ACHN (cell line): ENCODE measurements at places on chromosomes 11 and 22.
A peak's percentile ranks its signal among the peaks of the same experiment; 100 is the strongest.

- no peak for DNase-seq
Measured at GRCh38 chr11:86518211-86518610, 143.5 kb downstream of the CCDC81 start.

- no peak for DNase-seq
Measured at GRCh38 chr22:23274891-23275694, 94.8 kb downstream of the BCR start.

DNA sequence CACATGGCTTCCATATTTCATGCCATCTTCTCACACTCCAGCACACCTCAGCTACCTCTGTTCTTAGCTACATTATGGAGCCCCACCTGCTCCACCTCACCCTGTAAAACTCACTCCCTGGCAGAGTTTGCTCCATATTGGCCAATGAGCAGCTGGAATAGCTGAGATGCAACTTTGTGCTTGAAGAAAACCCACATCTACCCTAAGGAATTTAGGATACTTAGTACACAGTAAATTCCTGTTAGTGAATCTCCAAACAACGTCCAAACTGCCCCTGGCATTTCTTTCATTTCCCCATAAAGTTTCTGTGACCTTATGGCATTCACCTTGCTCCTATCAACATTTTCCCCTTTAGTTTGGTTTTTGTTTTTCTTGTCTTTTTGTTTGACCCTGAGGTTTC lies 2.2 kb upstream of the VWCE start:
- no peak for DNase-seq

- DNase-seq = no peak
Measured at GRCh38 chr11:70579316-70579955, 181.1 kb downstream of the CTTN start.

DNA sequence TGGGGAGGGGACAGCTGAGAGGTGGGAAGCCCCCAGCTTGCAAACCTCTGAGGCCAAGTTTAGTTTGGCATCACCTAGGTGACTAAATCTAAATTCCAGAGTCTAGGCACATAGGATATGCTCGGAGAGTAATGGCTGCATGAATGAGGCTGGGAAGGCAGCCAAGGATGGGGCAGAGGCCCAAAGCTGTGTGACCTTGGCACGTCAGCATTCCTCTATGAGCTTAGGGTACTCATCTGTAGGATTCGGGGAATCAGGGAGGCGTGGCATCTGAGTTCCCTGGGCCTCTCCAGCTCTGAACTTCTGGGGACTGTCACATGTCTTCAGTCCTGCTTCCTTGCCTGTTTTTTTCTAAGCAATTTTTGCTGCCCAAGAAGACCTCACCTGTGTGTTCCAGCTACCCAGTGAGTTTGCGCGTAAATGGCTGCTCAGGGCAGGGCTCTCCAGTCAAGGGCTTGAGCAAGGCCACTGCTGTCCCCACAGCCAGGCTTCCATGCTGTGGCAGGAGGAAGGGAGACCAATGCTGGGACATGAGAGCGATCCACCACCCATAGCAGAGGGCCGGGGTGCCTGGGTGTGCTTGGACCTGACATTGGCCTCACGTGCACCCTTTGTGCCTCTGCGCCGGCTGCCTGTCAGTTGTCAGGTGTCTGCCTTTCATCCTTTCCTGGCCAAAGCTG lies 13.9 kb downstream of the DAGLA start:
- peak; percentile 55 for DNase-seq

DNA sequence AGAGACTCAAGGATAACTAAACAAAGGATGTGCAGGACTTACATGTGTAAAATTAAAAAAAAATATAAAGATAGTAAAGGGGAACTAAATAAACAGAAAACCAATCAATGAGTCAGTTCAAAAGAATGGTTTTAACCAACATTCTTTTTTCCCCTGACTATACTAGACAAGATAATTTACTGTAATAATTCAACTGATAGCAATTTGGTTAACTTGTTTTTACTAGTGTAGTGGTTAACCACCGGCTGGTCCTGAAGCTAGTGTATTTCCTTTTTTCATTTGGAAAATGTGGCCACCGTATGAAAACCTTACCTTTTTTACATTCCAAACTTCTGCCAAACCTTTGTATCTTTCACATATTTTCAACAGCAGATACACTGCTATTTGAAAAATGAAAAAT lies 123.1 kb downstream of the ARHGAP42 start:
- no peak for DNase-seq
